Non-pigmented ciliary epithelial cell (primary cell): ENCODE measurements at places on chromosomes 11 and 22.
A peak's percentile ranks its signal among the peaks of the same experiment; 100 is the strongest.

- no peak for DNase-seq
Observed at GRCh38 chr22:17780741-17781318, 6.6 kb upstream of the BID start.

- DNase-seq = no peak
Observed at GRCh38 chr11:123100379-123101085, 38.6 kb upstream of the HSPA8 start.

DNA sequence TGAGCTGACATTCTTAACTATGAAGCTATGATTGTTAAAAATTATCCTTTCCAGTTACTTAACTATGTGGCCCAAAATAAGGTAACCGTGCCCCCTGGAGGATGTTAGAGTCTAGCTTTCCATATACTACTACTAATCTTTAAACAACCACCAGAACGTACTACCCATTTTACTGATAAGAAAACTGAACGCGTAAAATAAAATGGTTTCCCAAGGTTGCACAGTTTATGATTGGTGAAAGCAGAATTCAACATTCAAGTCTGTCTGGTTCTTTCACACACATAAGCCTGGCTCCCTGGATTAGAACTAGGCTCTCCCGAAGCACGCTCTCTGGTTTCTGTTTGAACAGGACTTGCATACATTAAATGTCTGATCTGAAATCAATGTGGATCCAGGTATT is 437.8 kb upstream of the CCDC90B start:
- peak; percentile 24 for DNase-seq

DNA sequence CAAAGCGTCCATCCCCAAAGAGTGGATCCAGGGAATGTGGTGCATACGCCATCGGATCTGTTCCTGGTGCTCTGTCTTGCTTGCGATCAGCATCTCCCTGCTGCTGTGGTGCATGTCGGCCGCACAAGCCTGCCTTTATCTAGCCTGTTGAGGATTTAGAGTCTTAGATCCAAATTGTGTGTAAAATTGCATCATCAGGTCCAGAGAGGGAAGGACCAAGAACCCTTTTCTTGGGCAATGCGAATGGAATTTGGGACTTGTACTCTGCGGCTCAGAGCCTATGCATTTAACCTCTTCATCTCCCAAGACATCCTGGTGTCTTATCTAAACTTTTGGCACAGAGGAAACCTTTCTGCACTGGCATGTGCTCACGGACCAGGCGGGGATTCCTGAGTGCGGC is 1238.7 kb downstream of the TBC1D22A start:
- no peak for DNase-seq

GRCh38 chr22:50357756-50358155 is 14.6 kb downstream of the PPP6R2 start:
- no peak for DNase-seq

GRCh38 chr11:130866831-130867230 is 49.4 kb downstream of the SNX19 start:
- no peak for DNase-seq

DNA sequence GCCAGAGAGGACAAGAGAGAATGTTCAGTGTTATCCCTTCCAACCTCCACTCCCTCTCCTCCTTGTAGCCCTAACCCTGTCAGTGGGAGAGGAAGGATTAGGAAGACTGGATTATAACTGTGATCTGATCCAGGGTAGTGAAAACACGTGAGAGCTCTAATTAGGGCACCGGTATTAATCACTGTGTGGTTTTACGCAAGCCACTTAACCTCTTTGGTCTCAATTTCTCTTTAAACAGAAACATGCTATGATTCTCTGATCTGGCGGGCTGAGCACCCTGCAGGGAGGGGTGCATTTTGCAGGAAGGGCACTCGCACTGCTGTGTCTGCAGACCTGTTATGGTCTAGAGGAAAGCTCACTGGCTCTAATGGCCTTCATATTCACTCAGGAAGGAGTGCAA is 11.5 kb downstream of the RPL27A start:
- DNase-seq = no peak

DNA sequence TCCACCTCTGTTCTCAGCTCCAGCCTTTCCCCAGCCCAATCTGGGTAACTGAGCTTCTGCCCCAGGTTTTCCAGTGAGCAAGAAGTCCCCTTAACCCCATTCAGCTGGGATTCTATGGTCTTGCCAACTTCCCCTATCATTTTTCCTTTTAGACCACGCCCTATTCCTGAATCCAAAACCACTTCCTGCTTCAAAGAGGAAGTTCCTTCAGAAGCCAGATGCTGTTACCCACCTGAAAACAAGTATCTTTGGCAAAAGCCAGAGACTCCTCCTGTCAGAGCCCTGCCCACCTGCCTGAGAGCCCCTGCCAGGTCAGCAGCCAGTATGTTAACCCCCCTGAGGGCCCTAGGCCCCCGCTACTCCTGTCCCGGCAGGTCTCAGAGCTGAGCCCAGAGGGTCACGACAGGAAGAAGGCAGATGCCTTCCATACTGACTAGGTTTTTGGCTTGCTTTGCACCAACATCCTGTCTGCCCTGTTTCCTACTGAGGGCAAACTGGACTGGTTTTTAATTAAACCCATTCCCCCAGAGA is 20.3 kb upstream of the MICAL2 start:
- DNase-seq = no peak

DNA sequence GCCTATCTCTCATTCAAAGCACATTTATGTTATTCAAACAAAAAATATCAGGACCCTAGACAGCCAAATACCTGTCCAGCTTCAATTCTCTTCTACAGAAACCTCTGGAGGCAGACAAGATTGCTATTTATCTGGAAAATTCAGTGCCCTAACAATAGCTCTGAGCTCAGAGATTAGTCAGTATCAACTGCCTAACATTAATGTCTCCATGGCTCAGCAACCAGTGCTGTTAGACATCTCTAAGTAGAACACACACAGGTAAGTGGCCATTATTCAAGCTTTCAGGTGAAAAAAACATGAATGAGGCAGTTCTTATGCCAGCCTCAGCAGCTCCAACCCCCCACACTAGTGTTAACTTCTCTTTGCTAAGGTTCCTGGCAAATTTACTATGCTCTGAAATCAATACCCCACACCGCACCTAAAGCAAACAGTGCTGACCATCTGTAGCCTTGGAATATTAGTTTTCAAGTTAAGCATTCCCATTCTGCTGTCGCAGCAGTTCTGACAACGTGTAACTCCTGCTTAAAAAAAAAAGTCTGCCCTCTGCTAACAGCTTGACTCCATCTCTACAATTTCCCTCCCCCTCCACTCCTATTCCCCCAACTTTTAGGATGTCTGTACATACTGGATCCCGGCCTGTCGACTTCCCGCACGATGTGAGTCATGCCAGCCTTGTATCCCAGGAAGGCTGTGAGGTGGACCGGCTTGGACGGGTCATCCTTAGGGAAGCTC is 1.5 kb downstream of the RPL3 start:
- no peak for DNase-seq

DNA sequence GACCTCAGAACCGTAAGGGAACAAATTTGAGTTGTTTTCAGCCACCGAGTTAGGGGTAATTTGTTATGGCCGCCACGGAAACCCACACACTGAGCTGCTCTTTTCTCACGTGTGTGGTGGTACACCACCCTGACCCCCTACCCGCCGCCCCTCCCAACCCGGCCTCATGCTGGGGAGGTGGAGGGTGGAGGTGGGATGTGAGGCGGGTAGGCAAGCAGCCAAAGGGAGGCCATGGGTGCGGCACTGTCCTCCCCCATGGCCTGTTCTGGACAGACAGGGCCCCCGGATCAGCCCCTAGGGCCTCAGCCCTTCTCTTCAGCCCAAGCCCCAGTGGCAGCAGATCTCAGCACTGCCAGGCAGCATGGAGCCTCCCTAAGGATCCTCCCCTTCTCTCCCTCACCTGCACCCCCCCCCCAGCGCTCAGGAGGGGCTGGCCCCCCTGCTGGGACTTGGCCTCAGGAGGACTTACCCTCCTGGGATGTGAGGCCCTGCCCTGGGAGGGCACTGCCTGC is 7.9 kb downstream of the PRR5 start:
- DNase-seq = no peak

- no peak for DNase-seq
Observed at GRCh38 chr11:75347781-75348566, 3.5 kb downstream of the ARRB1 start.

GRCh38 chr11:18563090-18563730 is 25.3 kb downstream of the UEVLD start:
- DNase-seq = no peak

- no peak for DNase-seq
Observed at GRCh38 chr11:65362966-65363365, 8.4 kb downstream of the TIGD3 start.

GRCh38 chr11:67493548-67494370 is 10.9 kb downstream of the AIP start:
- no peak for DNase-seq

DNA sequence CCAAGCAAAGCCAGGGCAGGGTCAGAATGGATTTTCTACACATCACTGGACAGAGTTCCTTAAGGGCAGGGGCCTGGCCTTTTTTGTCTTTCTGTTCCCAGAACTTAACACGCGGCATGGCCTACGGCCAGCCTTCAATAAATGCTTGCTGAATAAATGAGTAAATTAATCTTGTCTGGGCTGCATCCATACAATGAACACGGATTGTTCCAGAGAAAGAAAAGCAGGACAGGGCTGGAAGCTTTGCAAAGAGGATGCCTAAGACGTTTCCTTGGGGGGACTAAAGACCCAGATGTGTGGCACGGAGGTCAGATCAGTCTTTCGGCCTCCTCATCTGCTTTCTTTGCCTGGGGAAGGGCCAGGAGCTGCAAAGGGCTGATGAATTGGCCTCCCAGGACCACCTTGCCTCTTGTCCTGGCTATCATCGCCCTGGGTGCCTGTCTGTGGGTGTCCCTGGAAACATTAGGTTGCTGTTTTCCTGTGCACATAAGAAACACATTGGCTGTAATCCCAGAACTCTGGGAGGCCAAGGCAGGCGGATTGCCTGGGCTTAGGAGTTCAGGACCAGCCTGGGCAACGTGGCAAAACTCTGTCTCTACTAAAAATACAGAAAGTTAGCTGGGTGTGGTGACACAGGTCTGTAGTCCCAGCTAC is 20.8 kb upstream of the RFPL3 start:
- DNase-seq = no peak

- DNase-seq = no peak
Observed at GRCh38 chr22:43302531-43303041, 40.6 kb downstream of the SCUBE1 start.

DNA sequence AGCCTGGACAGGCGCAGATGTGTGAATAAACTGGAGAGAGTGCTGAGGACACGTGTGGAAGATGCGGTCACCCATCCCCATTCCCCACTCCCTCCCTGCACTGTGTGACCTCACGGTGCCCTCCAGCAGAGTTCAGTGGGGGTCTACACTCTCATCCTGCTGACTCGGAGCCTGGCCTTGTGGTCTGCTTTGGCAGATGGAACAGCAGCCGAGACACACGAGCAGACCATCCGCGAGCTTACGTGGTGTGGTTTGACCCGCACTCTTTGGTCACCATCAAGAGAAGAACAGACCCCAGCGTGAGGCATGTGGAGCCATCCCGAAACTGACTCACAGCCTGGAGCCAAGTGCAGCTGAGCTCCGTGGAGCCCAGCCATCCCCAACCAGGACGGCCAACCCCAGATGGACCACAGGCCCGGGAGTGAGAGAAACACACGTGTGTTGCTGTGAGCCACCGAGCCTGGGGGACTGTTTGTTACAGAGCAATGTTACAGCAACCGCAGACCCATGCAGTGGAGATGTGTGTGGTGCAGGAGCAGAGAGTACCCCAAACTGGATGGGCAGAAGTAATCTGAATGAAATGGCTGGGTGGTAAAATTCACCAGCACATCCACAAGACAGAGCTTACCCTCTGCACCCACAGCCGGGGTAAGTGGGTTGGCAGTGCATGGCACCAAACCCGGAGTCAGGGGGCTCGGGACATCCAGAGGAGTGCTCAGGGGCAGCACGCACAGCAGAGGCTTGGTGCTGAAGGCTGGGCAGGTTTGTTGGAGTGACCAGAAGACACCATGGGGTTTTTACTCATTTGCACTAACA is 90.7 kb downstream of the RTL6 start:
- DNase-seq = no peak

- DNase-seq = no peak
Observed at GRCh38 chr11:112725636-112726035, 235.6 kb upstream of the NCAM1 start.

GRCh38 chr22:17829695-17830042 is 55.4 kb upstream of the BID start:
- no peak for DNase-seq

GRCh38 chr11:86446163-86446923 is 71.7 kb downstream of the CCDC81 start:
- DNase-seq = no peak

DNA sequence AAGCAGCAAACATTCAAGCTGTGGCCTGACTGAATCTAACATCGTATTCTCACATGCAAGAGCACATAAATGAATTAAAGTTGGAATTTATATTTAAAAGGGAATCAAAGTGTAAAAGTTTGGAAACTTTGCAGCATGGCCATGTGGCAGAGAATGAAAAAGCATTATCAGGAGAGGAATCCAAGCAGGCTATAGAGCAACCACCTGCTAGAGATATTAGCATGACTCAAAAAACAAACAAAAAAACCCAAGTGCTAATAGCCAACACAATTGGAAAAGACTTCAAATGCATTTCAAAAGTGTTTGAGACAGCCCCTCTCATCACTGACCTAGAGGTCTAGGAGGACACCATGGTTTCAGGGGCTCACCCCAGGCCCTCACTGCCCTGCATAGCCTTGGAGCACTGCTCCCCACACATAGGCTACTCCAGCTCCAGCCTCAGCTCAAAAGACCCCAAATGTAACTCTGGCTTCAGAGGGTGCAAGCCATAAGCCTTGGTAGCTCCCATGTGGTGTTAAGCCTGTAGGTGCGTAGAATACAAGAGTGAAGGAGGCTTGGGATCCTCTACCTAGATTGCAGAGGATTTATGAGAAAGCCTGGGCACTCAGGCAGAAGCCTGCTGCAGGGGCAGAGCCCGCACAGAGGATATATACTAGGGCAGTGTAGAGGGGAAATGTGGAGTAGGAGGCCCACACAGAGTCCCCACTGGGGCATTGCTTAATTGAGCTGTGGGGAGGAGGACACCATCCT is 1.7 kb upstream of the KRTAP5-7 start:
- DNase-seq = no peak

DNA sequence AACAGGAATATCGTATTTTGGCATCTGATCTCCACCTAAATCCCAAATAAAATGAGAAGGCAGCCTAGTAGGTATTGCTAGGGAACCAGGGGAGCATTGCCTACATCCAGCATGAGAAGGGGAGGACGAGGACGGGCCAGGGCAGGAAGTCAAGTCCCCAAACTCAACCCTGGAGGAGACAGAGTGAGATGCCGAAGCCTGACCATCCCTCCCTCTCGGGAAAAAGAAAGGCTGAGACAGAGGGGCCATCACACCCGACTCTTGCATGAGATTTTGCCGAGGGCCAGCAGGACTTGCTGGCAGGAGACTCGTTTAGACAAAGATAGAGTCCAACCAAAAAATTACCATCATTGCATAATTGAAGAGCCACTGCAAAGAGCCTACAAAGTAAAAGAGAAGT is 50.2 kb upstream of the SPATA19 start:
- DNase-seq = no peak

GRCh38 chr22:49368221-49368975 is 459.3 kb downstream of the BRD1 start:
- DNase-seq = no peak

GRCh38 chr11:57461841-57462489 is 1.6 kb downstream of the RTN4RL2 start:
- DNase-seq = no peak
